HFFc6 (cell line): ENCODE measurements at places on chromosomes 5 and 9.

GRCh38 chr5:41527201-41527779, 16.9 kb upstream of the PLCXD3 start:
- DNase-seq = peak; percentile 99

GRCh38 chr9:129400971-129401622, 219.8 kb downstream of the C9orf50 start:
- DNase-seq = no peak

DNA sequence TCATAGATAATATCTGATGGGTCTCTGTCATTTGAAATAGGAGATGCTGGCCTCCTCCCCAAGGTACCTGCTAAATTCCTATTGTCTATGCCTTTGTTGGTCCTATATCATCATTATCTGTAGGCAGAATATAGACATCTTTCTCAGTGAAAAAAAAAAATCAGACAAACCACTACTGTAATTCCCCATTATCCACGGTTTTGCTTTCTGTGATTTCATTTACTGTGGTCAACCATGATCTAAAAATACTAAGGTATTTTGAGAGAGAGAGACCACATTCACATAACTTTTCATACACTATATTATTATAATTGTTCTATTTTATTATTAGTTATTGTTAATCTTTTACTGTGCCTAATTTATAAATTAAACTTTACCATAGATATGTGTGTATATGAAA, 122.5 kb downstream of the INVS start:
- no peak for DNase-seq

- DNase-seq = no peak
Observed at GRCh38 chr5:159469496-159470372, 139.4 kb upstream of the IL12B start.

DNA sequence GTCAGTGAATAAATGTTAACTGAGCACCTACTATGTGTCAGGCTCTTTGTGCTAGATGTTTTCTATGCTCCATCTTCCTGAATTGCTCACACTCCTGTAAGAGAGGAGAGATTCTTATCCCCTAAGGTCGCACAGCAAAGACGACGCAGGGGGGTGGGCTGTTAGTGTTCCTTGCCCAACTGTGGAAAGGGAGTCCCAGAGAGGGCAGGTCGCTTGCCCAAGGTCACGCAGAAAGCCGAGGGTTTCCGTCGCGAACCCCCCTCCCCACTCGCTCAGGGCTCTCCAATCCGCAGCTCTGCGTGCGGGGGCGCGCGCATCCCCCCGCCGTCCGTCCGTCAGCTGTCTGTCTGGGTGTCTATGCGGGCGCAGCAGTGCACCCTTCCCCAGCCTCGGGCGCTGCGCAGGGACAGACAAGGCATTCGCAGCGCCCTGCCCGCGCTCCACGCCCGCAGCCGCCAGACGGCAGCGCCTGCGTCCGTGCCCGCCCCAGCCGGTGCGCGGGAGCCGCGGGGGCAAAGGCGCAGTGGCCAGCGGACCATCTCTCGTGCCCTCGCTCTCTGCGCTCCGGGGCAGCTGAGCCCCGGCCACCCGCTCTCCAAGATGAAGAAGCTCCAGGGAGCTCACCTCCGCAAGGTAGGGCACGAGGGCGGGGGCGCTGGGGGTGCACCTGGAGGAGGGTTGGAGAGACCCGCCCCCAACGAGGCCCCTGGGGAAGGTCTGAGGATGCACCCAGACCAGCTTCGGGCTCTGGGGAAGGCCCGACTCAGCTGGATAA, at the start of gene SLC6A7:
TSS of gene SLC6A7 (plus strand) at position 335 of the 775 bp plus-strand sequence. CDS start at position 601, 266 bp downstream.
- no peak for DNase-seq

DNA sequence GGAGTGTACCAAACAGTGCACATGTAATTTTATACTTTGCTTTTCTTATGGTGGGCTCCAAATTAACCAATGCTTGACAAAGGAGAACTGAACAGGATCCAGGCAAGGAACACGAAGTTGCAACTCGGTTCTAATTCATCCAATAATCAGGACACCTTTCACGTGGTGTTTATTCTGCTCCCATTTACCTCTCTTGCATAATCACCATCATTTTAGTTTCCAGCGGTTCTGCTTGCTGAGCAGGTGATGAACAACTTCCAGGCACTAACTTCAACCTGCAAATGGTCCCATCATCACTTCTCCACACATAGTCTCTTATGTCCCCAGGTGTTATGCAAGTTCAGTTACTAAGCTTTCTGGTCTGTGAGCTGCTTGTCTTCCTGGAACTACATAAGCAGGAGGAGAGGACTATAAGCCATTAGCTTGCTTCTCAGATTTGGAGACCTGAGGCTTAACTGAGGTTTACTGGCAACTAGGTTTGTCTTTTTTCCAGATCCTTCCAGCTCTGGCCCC, 326.8 kb upstream of the SLC30A5 start:
- no peak for DNase-seq

DNA sequence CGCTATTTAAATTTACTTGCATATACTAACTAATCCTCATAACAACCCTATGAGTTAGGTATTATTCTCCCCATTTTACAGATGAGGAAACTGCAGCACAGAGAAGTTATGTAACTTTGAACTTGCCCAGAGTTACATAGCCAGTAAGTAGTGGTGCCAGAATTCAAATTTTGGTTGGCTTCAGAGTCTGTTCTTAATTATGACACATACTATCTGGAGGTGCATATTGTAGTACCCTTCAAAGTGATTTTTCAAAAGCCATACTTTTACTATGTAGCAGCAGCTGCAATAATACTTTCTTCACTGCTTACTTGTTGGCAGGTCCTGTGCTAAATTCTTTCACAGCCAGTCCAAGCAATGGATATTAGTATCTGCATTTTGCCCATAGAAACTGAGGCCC, 16.4 kb downstream of the MAN2A1 start:
- no peak for DNase-seq

DNA sequence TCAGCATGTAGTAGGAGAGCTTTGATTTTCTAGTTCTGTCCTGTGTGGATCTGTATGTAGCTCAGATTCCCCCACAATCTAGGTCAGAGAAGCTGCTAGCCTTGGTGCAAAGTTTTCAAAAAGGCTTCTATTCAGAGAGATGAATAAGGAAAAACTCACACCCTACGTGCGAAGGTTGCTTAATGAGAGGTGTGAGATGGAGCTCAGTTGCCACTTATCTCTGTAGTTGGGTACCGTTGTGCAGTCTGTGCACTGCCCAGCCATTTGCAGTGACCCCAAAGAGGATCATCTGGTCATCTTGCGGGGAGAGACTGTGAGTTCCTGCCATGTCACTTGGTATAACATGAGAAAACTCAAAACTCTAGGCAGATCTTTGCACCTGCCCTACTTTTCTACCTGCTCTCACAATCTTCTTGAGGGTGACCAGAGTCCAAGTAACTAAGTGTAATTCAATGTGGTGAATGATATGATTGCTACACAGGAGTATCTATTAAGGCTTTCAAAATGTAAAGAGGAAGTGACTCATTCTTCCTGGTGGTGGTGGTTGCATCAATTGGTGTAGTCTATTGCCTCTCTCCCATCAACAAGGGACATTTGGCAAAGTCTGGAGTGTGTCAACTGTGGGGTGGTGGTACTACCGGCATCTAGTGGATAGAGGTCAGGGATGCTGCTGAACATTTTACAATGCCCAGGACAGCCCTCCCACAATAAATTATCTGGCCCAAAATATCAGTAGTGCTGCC, 65.2 kb downstream of the TMC1 start:
- DNase-seq = peak; percentile 79

- DNase-seq = no peak
Observed at GRCh38 chr9:32382565-32383320, 1.7 kb upstream of the ACO1 start.

DNA sequence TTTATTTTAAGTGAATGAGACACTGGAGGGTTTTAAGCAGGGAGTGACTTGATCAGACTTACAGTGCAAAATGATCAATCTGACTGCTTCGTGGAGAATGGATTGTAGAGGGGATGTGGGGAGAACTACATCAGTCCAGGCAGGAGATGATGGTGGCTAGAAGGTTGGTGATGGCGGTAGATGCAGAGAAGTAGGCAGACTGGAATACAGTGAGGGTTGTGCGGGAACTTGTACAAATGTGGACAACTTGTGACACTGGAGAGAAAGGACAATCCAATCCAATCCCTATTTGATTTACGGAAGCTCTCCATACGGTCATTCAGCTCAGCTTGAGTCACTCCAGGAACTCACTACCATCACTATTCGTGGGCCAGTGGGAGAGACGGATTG, 593 bp downstream of the TIGD6 start:
- no peak for DNase-seq

DNA sequence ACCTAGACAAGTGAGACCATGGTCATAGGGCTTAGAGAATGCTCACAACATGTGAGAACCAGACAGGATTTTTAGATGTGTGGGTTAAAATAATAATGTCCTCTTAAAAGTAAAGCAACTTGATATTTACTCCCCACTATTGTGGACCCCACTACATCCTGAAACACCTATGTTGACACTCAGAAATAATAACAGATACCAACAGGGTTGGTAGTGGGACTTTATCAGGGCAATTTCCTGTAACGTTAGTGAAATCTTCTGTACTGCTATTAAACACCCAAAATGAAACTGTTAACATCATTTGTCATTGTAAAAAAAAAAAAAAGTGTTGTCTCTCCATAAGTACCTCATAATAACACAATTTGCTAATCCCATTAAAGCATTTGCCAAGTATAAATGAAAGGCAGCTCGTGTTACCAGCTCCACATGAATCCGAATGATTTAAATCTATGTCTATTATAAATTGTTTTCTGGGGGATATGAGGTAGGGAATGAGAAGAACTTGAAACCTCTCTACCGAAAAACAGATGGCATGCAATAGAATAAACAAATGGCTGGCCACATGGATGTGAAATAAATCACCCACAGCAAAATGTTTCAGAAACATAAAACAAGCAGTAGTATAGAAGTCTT, 285.9 kb downstream of the ARHGEF28 start:
- no peak for DNase-seq

- DNase-seq = no peak
Observed at GRCh38 chr9:25418974-25419373, 259.3 kb downstream of the TUSC1 start.

DNA sequence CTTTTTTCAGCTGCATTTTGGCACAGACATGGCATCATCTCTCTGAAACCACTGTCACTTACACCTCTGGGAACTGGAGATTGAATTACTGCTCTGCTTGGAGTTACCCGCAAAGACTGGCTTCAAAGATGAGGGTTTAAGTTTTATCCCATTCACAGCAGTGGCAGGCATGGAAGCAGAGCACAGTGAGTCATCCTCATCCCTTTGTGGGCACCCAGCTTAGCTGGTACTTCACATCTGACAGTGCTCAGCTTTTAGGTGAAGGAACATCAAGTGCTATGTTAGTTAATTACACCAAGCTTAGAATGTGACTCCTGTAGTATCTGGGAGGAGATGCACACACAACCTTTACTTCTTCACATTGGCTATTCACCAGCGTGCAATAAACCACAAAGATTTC, 24.8 kb upstream of the ALDH1A1 start:
- no peak for DNase-seq

DNA sequence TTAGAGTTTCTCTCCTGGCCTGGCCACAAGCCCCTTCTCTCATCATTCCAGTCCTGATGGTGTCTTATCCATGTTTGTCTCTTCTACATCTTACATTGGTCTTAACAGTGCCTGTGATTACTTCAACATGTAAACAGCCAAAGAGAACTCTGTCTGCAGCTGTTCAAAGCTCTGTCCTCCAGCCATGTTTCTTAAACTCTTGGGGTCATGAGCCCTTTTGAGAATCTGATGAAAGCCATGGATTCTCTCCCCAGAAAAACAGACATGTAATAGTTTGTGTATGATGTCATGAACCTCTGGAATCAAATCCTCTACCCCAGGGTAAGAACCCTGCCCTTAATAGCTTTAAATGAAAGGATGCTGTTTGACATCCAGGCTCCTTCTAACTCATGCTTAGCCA, 30.1 kb downstream of the MAMDC2 start:
- no peak for DNase-seq

GRCh38 chr9:76459694-76460635, 983 bp downstream of the GCNT1 start:
- DNase-seq = peak; percentile 62

DNA sequence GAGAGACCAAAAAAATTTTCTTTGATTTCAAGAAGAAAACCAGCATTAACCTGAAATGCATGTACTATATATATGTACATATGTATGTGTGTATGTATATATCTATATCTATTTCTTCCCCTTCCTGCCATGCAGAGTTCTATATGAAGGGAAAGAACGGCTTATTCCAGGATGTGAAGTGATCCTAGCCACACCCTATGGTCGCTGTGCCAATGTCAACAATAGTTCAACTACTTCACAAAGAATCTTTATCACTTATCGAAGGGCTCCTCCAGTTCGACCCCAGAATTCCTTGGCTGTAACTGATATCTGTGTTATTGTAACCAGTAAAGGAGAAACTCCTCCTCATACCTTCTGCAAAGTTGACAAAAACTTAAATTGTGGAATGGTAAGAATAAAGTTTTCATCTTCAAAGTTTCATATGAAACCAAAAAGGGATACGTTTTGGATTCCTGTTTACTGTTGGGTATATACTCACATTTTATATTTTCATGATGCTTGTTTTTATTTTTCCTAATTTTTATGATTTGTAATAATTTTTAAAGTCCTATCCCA, 56.2 kb downstream of the DENND4C start:
- DNase-seq = no peak

DNA sequence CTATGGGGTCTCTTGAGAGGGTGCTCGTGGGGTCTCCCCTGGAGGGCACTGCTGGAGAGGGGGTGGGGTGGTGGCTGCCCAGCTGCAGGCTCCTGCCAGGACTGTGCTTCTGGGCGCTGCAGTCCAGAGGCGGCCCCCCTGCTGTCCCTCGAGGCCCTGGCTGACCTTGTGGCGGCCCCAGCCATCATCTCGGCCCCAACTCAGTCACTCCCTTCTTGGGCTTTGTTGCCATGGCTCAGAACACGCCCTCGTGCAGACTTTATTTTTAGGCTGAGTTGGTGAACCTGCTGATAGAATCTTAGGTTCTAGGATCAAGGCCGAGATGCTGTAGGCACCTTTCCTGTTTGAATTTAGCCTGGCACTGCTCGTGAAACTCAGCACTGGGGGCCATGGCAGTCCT, 22.8 kb downstream of the FBXW5 start:
- DNase-seq = no peak

GRCh38 chr5:67378256-67378655, 181.7 kb upstream of the CD180 start:
- DNase-seq = no peak

DNA sequence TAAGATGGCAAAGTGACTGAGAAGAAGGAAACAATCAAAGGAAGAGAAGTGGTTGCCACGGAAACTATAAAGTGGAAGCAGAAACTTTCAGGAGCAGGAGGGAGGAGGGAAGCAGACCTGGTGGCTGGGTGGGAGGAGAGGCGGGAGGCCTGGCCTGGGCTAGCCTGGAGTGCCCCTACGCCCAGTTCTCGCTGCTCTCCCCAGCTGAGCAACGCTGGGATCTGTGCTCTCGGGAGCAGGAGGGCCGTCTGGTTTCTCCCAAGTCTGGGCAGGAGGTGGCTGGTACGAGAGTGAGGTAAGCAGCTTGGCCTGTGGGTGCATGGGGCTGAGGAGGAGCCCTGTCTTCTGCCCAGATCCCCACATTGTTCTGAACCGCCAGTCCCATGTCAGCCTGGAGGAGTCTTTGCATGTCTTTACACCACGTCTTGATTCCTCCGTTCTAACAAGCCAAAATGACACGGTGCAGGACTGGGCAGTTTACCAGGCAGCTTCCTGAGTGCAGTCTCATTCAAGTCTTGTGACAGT, 15.0 kb upstream of the DAB2IP start:
- DNase-seq = no peak
